ENCODE measurements at places on chromosomes 13 and 19.

DNA sequence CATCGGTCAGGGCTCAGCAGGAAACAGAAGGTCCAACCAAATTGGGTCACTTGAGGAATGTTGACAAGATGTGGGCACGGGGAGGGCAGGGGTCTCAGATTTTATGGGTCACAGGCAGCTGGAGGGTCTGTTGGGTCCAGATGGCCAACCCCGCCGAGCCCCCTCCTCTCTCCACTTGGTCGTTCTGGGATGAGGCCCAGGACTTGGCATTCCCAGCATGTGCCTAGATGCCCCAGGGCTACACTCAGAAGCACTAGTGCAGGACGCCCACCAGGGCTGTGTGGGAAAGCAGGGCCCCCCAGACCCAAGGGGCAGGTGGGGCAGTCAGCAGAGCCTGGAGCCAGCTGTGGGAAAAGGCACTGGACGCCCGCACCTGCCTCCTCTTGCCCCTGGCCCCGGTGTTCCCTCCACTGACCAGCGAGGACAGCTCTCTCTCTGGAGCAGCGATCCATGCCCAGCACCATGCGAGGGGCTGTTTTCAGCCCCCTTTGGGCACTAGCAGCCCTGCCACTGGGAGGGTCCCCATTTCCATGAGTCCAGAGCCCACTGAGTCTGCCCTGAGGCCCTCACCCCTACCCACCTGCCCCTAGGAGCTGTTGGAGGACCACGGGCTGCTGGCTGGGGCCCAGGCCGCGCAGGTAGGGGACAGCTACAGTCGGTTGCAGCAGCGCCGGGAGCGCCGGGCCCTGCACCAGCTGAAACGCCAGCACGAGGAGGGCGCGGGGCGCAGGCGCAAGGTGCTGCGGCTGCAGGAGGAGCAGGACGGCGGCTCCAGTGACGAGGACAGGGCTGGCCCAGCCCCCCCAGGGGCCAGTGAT lies 26.0 kb downstream of the DHX34 start:
- no peak for DNase-seq

DNA sequence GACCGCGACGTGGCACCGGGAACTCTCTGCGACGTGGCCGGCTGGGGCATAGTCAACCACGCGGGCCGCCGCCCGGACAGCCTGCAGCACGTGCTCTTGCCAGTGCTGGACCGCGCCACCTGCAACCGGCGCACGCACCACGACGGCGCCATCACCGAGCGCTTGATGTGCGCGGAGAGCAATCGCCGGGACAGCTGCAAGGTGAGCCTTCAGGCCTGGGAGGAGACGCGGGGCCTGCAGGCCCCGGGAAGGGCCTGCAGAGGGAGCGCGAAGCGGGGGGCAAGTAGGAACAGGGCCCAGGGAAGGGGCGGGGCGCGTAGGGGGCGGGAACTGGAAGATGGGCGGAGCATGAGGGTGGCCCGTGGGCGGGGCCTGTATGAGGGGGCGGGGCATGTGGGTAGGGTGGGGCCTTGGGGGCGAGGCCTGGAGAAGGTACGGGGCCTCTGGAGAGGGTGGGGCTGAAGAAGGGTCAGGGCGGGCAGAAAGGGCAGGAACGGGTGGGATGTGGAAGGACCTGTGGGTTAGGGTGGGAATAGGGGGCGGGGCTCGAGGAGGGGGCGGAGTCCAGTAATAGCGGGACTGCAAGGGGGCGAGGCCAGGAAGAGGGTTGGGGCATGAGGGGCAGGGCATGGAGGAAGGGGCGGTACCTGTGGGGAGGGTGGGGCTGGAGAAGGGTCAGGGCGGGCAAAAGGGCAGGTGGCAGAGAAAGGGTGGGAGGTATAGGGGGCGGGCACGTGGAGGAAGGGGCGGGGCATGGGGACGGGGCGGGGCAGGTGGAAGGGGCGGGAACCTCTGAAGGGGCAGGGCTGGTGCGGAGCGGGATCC lies 2.5 kb downstream of the CFD start:
- peak; percentile 50 for DNase-seq

- DNase-seq = no peak
These were observed 7.7 kb downstream of the DZIP1 start for GRCh38 chr13:95636853-95637252.

DNA sequence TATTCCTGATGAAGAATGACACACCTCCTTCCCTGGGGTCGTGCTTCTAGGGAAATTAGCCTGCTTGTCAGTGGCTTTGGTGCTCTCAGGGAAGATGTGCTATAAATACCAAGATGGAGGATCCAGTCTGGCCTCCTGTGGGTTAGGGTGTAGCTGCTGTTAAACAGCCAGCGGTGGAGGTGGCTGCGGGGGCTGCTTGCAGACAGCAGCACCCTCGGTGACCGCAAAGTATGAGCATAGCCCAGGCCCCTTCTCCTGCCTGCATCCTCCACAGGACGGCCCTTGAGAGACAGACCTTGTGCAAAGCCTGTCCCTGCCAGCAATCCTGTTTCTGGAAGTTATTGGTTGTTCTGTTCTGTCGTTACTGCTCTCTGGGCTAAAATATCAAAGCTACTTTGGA lies 11.4 kb downstream of the VSTM2B start:
- DNase-seq = no peak

GRCh38 chr13:50916701-50917184 lies 7.2 kb downstream of the RNASEH2B start:
- DNase-seq = no peak

DNA sequence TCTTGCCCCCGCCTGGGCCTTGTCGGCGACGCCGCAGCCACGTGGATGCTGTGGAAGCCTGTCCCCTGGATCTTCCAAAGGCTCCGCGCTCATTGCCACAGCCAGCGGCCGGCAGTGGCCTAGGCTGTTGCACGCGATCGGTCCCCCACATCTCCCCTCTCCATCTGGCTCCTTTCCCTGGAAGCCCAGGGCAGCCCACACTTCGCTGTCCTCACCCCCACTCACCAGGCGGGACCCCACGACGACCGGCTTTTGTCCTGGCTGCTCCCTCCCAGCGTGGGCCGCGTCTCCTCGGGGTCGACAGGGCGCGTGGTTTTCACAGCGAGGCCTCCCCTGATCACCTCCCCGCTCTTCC lies 605 bp upstream of the TEX30 start:
- no peak for DNase-seq

DNA sequence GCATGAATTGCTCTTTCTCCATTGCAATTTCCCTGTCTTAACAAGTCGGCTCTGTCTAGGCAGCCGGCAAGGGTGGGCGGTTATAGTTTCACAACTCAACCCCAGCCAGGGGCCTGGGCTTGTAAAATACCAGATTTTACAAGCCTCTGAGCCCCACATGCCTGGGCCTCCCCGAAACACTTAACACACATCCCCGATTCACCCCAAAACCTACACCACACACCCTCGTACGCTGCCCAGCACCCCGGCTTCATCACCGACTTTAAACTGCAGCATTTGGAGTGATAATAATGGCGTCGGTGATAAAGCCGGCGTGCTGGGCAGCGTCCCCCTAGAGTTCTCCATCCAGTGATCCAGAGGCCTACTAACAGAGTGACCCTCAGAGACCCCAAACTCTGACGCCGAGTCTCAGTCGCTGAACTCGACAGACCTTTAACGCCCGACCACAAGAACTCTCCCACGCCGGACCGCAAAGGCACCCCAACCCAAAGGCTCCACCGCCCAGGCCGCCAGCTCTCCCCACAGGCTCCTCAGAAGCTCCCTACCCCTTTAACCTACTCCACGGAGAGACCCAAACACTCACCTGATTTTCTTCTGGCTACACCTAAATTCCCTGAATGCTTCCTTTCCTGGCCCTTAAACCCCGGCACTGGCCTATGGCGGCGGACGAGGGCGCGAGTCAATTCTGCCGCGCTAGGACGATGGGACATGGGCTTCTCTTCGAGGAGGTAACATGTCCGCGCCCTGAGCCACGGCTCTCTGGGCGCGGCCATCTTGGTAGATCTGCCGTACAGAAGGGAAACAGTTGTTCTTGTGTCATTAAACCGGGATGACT lies at the start of gene ZNF649:
Gene ZNF649, minus strand, starts transcription at position 687 of the 835 bp plus-strand sequence. CDS start 4,910 bp downstream, outside the sequence.
- DNase-seq = peak; percentile 72

GRCh38 chr19:35430409-35431144 lies 17.5 kb upstream of the FFAR2 start:
- no peak for DNase-seq

GRCh38 chr19:33054623-33055022 lies 10.1 kb downstream of the RHPN2 start:
- DNase-seq = no peak

DNA sequence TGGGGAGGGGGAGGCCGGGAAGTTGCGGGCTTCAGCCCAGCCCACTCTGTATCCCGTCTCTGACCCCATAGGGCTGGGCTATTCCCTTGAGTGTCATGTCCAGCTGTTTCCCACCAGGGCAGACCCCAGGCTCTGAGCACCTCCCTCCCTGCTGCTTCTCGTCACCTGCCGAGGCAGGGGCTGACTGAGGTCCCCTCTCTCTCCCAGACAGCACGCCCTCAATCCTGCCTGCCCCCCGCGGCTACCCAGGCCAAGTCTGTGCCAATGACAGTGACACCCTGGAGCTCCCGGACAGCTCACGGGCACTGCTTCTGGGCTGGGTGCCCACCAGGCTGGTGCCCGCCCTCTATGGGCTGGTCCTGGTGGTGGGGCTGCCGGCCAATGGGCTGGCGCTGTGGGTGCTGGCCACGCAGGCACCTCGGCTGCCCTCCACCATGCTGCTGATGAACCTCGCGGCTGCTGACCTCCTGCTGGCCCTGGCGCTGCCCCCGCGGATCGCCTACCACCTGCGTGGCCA lies 625 bp downstream of the F2RL3 start:
- no peak for DNase-seq

DNA sequence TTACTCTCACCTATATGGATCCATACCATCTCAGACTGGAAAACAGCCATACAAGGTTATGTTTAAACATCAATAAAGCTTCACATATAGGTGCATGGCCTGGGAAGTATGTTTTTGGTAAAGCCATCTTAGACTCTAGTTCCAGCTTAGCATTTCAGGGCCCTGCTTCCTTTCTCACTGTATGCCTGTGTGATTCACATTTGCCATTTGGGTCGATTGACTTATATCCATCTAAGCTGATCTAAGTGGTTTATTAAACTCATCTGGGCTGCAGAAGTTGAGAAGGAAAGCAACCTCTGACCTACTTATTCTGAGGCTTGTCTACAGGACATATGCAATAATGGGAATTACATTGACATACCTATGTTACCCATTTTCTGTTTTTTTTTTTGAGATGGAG lies 33.5 kb downstream of the ZNF506 start:
- DNase-seq = no peak
